CD8-positive, alpha-beta memory T cell (primary cell): ENCODE measurements at places on chromosomes 7 and 10. TPM values are rescaled to one million over a fixed set of nuclear protein-coding genes. Genes with fewer than 3 reads are reported as not detected.

The MYL10 gene
- not detected for total RNA-seq

GRCh38 chr7:80816806-80817205 lies 102.0 kb downstream of the SEMA3C start:
- no peak for DNase-seq

GRCh38 chr7:23462846-23463245 lies 7.4 kb downstream of the IGF2BP3 start:
- DNase-seq: no peak

The CACNA2D1 gene
- total RNA-seq: not detected

DNA sequence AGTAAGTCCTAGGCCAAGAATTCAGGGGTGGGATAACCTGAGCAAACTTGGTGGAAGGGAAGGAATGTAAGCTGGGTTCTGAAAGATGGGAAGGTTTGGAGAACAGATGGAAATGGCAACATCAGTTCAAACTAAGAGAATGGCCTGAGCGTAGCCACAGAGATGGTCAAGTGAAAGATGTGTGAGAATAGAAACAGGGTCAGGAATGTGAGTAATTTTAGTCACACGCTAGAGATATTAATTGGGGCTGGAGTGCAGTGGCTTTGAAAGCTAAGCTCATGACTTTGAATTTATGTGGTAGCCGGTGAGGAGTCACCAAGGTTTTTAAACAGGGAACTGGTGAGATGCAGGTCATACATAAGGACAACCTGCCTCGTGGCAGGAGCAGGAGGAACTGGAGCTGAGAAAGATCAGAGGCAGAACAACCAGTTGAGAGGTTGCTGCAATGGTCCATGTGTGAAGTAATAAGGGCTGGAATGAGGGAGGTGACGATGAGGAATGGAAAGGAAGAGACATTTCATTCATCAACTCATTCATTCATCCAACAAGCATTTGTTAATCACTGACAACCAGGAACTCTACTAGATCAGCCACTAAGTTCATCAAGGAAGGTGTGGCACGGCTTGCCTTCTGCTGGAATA lies 12.9 kb upstream of the SORBS1 start:
- DNase-seq: no peak
